ENCODE measurements at places on chromosomes 7 and 10. TPM values are rescaled to one million over a fixed set of nuclear protein-coding genes. Genes with fewer than 3 reads are reported as not detected.

C10orf105 gene
- total RNA-seq = not detected

CCDC3 gene
- 9.0 TPM for total RNA-seq

GDF2 gene
- not detected for total RNA-seq

TAS2R4 gene
- 1.3 TPM for total RNA-seq

TLX1 gene
- not detected for total RNA-seq

WEE2 gene
- total RNA-seq = not detected

VWA2 gene
- total RNA-seq = 5.4 TPM

SVOPL gene
- under 0.01 TPM for total RNA-seq

CTAGE8 gene
- total RNA-seq = not detected

SKIDA1 gene
- not detected for total RNA-seq

DNA sequence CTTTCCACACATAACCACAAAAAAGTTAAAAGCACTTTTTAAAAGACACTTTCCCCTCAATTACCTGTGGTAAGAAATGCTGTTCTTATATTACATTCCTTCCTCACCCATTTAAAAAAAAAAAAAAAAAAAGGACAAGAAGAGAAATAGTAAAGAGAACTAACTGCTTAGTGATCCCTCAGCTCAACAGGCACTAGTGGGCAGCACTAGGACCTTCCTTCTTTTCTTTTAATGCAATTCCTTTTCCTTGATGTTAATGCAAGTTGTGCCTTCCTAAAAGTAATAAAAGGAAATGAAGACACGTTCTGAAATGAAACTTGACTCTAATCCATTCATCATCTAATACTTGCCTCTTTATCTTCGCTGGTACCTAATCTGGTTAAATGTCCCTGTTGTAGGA lies 189.7 kb downstream of the TCF7L2 start:
- DNase-seq = no peak

GRCh38 chr10:44199267-44199666 lies 185.6 kb downstream of the CXCL12 start:
- no peak for DNase-seq

GRCh38 chr10:15035385-15036301 lies 8.1 kb upstream of the OLAH start:
- peak; percentile 28 for DNase-seq

DNA sequence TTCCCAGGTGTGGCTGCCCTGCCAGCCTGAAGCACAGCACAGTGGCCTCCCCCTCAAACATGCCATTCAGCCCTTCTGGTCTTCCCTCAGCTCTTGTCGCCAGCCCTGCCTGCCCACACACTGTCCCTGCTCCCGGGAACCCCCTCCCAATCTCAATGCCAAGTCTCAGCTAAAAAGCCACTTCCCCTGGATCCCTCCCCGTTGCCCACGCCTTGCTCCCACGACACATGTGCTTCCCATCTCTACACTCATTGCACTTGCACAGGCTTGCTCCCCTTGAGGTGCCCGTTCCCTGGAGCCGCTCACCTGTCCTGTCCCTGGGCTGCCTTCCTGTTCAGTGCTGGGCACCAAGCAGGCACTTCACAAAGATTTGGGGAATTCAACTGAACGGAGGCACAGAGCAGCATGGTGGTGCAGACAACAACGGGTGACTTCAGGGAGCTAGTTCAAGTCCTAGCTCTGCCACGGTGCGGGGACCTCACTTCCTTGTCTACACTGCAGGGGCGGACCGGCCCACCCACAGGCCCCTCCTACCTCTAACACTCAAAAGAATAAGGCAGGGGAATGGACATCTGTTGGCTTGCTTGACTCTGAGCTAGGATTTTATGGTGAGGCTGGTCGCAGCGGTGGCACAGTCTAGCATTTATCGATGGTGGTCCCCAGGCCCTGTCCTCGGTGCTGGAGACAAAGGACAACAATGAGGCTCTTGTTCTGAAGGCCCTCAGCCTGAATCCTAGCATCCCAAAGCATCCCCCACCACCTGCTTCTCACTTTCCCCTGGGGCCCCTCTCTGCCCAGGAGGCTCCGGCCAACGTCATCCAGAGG lies 18.4 kb downstream of the RGS10 start:
- no peak for DNase-seq

DNA sequence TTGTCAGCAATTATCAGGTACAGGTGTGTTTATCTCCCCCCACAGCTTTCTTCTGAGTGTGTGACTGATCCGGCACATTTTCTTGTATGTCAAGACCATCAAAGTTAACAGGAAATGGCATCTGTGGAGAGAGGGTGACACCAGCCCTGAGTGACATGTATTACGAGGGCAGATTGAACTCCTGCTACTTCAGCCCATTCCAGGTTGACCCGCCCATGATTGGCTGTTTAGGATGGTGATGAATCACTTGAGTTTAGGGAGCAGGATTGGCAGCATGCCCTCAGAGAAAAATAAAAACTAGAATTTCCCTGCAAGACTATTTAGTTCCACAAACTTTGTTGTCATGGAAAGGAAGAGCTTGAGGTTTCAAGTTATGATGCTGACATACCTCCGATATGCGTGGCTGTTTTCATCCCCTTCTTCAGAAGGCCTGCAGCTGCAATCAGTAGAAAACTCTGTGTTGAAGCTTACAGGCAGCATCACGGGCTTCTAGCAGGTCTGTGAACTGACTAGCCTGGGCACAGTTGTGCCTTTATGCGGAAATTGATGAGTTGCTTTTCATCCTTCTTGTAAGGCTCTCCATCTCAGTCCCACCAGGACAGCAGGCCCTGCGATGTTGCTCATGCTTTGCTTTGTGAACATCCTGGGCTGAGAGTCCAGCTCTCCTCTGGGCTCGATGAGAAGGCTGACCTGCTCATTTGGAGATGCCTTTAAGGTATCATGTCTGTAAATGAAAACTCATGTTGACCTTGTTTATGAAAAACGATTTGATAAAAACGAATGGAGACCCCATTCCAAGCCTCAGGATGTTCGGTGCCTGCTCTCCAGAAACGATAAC lies 8.0 kb upstream of the CELF2 start:
- no peak for DNase-seq

GRCh38 chr7:66517212-66517909 lies 111.3 kb upstream of the KCTD7 start:
- no peak for DNase-seq

DNA sequence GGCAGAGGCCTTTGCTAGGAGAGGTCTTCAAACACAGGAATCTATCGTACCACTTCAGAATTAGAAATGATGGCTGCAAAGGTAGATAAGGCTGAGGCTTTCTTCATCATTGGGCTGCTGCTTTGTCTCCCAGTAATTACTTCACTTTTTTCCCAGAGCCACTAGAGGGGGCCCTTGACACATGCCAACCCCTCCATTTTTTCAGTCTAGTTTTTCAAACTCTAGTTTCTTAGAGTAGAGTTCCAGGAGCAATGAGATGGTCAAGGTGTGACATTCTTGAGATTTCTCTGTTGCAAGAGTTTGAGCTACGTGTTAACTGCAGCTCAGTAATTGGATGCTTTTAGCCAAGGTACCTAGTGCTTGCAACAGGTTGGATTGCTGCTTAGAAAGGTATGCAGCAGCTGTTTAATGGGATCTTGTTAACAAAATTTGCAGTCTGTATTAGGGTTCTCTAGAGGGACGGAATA lies 33.8 kb upstream of the RBM20 start:
- no peak for DNase-seq

DNA sequence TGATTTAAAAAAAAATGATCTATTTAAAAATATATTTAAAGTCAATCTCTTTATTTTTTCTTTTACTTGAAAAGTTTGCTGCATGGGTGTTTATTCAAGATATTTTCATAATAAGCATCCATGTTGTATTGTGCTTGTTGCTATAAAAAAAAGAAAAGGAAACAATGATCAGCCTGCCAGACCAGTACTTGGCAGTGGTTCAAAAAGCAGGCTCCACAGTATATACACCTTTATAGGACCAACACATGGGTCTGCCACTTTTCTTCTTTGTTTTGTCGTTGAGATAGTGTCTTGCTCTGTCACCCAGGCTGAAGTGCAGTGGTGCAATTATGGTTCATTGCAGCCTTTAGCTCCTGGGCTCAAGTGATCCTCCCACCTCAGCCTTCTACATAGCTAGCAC lies 228.0 kb downstream of the TWIST1 start:
- DNase-seq = no peak

GRCh38 chr10:88198023-88198422 lies 334.6 kb downstream of the PTEN start:
- no peak for DNase-seq

GRCh38 chr10:129580010-129580409 lies 113.0 kb downstream of the MGMT start:
- no peak for DNase-seq

DNA sequence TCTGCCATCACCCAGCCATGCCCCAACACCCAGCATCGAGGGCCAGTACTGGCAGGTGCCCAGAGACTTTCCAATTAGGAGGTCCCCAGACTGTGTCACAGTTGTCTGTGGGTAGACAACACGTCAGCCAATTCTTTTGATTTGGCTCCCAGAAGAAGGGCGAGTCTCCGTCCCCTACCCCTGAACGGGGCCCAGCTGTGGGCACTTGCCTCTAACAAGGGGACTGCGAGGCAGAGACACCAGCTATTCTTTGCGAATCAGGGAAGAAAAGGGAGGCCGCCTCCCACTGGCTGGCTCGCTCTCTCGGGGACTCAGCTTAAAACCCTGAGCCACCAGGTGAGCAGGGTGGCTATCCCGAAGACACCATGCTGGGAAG lies 167.3 kb downstream of the USP6NL start:
- DNase-seq = no peak

DNA sequence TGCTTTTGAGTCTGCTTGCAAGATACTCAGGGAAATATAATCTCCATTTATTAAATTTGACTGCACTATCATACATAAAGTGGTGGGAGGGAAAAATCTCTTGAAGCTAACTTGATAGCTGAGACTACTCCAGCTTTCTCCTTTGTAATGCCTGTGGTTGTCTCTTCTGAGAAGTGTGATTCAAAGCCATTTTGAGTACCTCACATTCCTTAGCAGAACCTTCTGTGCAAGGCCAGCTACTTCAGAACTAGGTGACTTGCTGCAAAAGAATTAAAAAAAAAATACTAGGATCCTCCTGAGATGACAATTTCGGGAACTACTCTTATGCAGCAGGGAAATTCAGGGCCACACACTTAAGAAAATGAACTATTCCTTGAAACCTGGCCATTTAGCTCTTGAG lies 294.8 kb downstream of the MDFIC start:
- no peak for DNase-seq

GRCh38 chr10:35194906-35195305 lies 68.3 kb downstream of the CREM start:
- peak; percentile 83 for DNase-seq

DNA sequence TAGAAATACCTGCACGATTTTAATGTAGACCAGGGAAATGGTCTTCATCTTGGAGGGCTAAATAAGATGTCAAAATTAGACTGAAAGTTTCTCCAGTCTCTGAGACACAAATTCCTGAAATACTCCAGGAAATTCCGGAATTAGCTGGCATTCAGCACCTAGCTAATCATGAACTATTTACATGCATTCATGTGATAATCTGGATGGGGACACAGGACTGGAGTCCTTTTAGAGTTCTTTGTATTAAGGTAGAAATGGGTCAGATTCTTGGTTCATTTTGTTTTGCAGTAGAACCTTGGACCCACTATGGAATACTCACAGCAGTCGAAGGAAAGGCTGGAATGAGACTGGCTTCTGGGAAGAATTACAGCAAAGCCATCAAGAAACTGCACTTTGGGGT lies 65.3 kb upstream of the MDFIC start:
- DNase-seq = no peak

GRCh38 chr10:14617852-14618251 lies 156.8 kb downstream of the FAM107B start:
- DNase-seq = no peak

DNA sequence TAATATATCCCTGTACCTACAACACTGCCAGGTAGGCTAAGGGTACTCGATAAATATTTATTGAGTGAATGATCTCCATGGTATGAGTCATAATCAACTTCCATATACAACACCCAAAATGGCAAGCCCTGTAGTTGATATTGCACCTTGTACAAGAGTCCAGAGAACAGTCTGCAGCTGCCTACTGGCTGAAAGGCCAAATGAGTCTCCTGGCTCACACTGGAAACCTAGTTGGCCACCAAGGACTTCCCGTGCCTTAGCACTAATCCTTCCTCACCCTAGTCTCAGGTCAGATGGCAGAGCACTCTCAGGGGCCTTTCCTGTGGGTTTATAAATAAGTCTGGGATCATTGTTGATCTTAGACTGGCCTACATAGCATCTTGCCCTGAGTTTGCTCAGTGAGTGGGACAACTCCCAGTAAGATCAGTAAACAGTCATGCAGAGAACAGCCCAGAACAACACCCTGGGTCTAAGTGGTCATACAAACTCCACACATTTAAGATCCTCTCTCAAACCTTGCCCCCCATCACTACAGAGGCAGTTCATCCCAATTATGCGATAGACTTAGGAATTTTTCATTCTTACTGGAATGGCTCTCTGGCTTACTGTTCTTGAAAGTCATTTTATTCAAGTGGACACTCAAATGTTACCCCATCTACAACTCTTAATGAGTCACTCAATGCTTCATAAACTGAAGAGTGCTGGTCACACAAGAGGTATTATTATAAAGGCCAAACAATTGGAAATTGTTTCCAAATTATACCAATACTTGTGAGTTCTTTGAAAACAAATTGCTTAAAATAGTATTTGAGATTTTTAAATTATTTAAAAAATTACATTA lies 14.7 kb upstream of the SLC16A9 start:
- DNase-seq = no peak

- DNase-seq = no peak
These were observed 88.7 kb upstream of the DNAAF5 start for GRCh38 chr7:637826-638225.

GRCh38 chr7:150378115-150378852 lies 846 bp upstream of the ZNF775 start:
- peak; percentile 66 for DNase-seq

DNA sequence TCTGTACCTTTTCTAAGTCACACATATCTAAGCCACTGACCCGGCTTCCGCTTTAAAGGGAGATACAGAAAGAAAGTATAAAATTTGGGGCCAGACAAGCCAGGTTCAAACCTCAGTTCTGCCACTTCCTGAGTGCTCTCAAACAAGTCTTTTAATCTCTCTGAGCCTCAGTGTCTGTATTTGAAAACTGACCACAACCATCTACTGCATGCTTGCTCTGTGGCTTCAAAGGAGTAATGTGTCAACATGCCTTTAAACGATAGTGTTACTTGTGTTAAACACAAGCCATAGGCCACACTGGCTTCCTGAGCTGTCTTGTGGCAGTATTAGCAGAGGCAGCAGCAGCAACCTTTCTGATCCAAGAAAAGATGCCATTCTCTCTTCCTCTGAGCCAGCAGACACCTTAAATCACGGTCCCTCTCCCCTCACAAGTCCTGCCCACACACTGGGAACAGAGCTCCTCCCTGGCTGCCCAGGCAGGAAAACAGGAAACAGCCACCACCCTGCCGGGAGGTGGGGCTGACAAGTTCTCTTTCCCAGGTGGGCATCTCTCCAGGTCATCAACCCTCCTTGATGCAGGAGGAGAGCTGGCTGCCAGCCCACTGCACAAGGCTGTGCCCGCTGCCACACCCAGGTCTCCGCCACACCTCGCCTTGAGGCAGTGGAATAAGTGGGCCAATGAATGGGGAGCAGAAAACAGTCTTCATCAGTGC lies 10.7 kb downstream of the HIP1 start:
- peak; percentile 68 for DNase-seq

- DNase-seq = peak; percentile 28
These were observed 4.1 kb downstream of the NUDT1 start for GRCh38 chr7:2245883-2246675.
